C1 segment of cervical spinal cord (tissue), 14 donors: ENCODE measurements at places on chromosomes 5 and 9.

DNA sequence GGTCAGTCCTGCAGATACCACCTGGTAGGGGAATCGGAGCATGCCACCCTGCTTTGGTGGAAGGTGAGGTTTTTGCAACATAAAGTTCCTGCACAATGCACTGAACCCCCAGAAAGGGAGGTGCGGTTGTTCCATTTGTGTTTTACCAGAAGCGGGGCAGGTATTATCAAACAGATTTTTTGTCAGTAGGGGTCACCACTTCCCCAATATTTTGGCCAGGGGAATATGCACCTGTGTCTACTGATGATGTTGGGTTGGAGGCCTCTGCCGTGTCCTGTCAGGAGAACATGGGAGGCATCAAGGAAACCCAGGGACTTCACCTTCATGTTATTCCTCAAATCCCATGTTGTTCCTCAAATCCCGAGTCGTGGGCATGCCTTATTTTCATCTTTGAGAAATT lies 438.7 kb downstream of the NTRK2 start:
- no peak for DNase-seq

DNA sequence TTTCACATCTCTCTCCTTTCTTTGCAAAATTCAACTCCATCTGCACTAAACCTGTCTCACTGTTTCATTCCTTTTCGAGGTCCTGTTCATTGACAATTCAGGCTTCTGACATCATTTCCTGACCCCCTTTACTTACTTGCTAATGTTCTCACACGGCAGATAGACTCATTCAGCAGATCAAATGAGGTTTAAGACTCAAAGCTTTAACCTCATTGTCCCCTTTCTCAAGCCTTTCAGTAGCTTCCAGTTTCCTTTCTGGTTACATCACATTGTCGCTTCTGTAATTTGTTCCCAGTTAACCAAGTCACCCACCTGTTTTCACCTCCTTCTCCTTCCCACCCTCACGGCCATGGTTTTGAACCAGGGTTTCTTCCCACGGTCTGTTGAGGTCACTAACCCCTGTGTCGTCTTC lies 143.4 kb upstream of the OTULINL start:
- no peak for DNase-seq

DNA sequence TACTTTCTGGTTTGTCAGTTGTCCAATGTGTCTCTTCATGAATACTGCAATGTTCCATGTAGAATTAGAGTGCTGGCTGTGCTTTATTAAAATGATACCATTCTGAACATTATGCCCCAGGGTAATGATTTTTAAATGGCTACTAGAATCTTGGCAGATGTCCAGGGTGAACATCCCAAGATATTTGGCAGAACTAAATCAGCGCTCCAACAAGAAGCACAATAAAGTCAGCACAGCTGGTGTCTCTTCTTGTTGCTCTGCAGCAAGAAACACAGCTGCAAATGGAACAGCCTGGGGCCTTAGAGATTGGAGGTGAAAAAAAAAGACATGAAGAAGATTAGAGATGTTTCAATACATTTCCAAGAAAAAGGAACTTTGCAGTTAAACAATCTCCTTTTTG lies 248.3 kb downstream of the CDH18 start:
- DNase-seq = no peak

- DNase-seq = no peak
These were observed 10.6 kb upstream of the SAP30L start for GRCh38 chr5:154435226-154435625.

DNA sequence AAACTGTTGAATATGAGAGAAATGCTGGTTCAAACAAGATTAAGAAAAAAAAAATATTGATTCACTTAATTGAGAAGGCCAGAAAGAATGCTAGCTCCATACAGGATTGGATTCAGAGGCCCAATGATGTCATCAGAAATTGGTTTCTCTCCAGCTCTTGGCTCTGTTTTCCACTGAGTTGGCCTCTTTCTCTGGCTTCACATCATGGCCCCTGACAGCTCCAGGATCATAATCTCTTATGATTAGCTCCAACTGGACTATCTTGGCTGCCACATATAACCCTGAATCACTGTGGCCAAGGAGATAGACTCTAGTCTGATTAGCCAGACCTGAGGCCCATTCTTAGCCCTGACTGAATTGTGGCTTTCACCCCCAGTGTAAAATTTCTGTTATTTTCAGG lies 244.7 kb upstream of the GRAMD2B start:
- DNase-seq = no peak

GRCh38 chr5:73420666-73421065 lies 27.9 kb downstream of the FOXD1 start:
- DNase-seq = no peak

DNA sequence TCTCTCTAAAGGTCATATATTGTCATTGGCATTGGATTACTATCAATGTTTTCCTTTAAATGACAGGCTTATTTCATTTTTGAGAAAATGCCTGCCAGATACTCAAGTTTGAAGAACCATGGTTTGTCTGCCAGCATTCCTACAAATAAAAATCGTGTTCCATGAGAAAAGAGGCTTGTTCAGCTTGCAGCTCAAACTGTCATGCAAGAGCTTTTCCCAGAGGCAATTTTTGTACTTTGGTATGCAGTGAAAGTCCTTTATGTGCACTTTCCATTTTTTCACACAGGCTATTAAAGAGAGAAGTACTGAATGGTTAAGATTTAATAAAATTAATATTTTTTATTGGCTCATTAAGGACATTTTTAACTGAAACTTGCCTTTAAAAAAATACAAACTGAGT lies 110.4 kb downstream of the FBXO4 start:
- no peak for DNase-seq

- DNase-seq = no peak
These were observed 499.1 kb downstream of the NFIB start for GRCh38 chr9:13814647-13815400.
